Eye (tissue), 1 donor: ENCODE measurements at places on chromosomes 5 and 9.

- DNase-seq = no peak
Observed at GRCh38 chr5:126377424-126377823, 45.8 kb upstream of the GRAMD2B start.

DNA sequence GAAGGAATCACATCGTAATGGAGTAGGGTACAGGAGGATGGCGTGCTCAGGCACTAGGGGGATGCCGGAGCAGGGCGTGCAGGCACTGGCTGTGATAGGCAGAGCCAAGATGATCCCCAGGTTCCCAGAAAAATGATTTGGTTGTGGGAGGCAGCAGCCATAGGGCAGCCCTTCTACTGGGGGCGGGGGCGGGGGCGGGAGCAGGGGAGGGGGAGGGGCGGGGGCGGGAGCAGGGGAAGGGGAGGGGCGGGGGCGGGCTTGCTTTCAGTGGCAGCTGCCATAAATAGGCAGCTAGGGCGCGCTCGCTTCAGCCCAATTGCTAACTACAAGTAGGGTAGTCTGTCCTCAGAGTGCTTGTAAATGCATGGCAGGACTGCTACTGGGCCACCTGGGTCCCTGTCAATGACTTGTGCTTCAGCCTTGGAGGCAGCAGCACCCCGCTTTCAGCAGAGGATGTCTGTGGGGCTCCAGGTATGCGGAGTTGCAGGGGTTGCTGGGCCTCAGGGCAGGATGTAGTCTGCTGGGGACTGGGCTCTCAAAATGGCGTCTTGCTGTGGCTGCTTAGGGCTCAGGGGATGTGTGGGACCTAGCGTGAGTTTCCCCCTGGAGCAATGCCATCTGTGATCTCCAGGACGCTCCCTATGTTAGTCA lies 354.3 kb downstream of the RAB3C start:
- DNase-seq = no peak

GRCh38 chr5:176888865-176889165 lies 10.3 kb downstream of the HK3 start:
- DNase-seq = no peak

DNA sequence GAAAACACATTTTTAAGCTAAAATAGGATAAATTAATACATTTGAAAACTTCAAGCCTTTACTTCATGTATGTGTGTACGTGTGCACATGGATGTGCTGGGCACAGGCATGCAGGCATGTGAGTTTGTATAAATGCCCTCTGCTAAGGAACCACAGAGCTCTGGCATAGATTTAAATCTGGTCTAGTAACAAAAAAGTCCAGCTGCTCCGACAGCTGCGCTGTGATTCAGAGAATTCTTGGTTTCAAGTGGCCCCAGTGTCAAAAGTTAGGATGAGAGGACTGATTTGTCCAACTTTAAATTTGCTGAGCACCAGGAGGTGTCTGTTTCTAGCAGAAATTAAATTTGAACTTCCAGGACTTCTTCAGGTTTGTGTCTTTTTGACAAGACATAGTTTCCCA lies 203.7 kb upstream of the TUT7 start:
- DNase-seq = peak; percentile 30

- peak; percentile 49 for DNase-seq
Observed at GRCh38 chr5:171521219-171521633, 101.8 kb downstream of the FGF18 start.

DNA sequence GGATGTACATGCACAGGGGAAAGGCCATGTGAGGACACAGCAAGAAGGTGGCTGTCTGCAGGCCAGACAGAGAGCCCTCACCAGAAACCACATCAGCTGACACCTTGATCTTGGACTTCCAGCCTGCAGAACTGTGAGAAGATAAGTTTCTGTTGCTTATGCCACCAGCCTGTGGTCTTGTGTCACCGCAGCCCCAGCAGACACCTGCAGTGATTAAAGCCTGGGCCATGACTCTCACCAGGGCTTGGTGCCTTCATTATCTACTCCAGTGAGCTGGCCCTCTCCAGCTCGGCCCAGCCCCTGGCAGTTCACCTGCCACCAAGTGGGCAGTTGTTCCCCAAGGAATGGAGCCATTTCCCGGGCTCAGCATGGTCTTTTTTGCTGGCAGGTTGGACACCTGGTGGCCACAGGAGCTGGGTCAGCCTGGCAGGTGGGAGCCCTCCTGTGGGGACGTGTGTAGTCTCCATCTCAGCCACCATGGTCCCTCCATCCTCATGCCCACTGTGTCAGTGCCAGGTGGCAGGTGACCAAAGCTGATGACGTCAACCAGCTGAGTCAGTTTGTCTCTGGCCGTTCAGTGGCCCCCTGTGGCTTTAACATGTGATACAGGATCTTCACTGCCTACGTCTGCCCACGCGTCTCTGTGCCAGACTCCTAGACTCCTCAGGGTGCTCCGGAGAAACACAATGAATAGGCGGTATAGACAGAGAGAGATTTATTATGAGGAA lies 99.9 kb upstream of the PPP1R26 start:
- DNase-seq = no peak

DNA sequence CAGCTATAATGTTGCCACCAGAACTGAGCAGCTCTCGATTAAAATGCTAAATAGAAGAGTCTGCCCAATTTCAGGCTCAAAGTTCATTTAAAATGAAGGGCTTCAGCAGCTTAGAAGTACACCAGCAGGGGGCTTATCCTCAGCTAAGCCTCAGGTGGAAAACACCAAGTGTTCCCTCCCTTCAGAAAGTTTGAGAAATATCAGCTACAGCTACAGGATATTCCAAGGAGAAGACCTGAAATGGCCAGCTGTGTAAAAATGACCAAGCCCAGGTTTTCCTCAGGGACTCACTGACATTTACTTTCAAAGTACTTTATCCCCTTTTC lies 395.4 kb downstream of the DTWD2 start:
- no peak for DNase-seq

GRCh38 chr5:116652196-116652729 lies 77.6 kb upstream of the SEMA6A start:
- peak; percentile 94 for DNase-seq

- DNase-seq = no peak
Observed at GRCh38 chr5:82754759-82755158, 322.4 kb downstream of the TMEM167A start.

DNA sequence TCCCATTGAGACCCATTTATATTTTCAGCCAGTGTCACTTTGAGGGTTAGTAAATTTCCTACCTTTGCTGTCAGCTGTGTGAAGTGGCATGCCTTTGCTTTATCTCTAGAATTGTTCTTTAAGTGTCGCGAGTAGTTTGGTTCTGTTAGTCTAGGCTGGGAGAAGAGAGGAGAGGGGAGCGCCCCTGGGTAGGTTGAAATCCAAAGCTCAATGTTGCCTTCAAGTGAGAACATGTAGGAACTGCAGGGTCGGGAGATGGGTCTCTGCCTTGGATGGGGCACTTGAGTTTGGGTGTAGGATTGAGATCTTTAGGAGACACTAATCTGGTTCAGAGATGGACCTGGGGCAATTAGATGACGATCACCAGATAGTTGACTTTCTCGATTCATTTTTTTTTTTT lies 46.3 kb downstream of the STC2 start:
- DNase-seq = no peak

GRCh38 chr9:38765101-38765500 lies 45.2 kb upstream of the FAM240B start:
- DNase-seq = peak; percentile 18

DNA sequence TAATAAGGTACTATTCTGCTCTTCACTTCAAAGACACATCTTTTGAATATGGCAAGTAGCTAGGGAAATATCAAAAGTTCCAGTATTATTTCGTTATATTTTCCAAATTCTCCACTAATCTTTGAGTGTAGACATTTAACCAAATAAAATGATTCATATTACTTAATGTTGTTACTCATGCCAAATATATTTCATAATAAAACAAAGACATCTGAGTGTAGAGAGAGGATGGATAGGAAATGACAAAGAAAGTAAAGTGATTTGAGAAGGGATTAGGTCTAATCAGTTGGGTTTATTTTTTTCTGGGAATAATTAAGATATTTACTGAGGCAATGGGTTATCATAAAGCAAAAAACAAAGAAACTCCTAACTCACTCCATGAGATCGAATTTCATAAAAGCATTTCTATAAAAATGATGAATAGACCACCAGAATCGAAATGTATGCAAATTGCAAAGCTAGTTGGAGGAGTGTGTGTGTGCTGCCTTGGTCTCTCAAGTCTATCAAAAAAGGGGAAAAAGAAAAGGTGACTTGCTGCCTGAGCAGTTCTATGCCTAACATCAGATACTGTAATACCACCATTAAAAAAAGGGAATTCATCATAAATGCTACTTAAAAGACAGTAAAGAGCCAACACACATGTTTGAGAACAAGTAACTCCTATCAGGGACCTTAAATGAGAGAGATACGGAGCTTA lies 255.5 kb downstream of the PDE4D start:
- no peak for DNase-seq
